SW480 (cell line): ENCODE measurements at places on chromosomes 16 and 17.

- no peak for DNase-seq
Measured at GRCh38 chr17:19717031-19717360, 612 bp upstream of the SLC47A2 start.

- DNase-seq, result no peak
Measured at GRCh38 chr16:85056211-85056748, 28.7 kb downstream of the KIAA0513 start.

DNA sequence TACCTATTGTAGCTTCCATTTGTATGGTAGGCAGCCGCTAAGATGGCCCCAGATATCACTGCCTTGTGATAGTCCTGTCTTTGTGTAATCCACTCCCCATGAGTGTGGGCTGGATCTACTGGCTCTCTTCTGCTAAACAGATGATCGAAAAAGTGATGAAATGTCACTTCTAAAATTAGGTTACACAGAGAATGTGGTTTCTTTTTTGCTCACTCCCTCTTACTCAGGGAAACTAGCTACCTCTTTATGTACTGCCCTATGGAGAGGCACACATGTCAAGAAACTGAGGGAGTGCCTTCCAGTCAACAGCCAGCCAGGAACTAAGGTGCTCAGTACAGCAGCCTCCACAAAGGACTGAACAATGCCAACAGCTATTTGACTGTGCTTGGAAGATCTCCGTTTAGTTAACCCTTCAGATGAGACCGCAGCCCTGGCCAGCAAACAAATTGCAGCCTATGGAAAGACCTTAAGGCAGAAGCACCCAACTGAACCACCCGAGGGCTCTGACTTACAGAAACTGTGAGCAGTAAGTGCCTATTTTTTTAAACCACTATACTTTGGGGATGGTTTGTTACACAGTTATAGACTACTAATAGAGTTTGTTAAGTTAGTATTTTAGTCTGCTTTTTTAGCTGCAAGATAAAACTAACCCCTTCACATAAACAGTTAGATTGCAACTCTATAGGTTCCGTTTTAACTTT, 113.2 kb upstream of the MAF start:
- no peak for DNase-seq

- DNase-seq, result no peak
Measured at GRCh38 chr16:28167221-28167620, 44.5 kb downstream of the XPO6 start.

DNA sequence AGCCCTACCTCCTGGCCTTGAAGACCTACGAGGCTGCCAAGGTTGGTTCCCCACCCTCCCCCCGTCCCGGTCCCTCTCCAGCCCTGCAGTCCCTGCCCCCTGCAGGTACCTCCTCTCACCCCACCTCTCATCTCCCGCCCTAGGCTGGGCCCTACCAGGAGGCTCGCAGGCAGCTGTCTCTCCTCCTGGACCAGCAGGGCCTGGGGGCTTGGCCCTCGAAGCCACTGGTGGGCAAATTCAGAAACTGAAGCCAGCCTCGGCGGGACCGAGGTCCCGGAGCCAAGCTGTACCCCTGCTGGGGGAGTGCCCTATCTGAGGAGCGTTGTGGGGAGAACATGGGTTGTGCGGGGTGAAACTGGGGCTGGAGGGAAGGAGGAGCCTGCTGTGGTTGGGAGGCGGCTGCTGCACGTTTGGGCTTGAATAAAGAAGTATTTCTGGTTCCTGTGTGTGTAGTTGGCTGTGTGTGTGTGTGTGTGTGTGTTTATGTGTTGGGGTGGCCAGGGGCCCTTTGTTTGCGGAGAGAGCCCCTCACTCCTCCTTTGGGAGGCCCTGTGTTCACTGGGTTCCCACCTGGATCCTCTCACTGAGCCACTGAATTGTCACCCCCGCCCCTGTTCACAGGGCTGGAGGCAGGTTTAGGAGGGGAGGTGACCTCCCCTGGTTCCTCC, 5.9 kb downstream of the ADAD2 start:
- no peak for DNase-seq

- no peak for DNase-seq
Measured at GRCh38 chr17:55340686-55341085, 75.9 kb downstream of the HLF start.

DNA sequence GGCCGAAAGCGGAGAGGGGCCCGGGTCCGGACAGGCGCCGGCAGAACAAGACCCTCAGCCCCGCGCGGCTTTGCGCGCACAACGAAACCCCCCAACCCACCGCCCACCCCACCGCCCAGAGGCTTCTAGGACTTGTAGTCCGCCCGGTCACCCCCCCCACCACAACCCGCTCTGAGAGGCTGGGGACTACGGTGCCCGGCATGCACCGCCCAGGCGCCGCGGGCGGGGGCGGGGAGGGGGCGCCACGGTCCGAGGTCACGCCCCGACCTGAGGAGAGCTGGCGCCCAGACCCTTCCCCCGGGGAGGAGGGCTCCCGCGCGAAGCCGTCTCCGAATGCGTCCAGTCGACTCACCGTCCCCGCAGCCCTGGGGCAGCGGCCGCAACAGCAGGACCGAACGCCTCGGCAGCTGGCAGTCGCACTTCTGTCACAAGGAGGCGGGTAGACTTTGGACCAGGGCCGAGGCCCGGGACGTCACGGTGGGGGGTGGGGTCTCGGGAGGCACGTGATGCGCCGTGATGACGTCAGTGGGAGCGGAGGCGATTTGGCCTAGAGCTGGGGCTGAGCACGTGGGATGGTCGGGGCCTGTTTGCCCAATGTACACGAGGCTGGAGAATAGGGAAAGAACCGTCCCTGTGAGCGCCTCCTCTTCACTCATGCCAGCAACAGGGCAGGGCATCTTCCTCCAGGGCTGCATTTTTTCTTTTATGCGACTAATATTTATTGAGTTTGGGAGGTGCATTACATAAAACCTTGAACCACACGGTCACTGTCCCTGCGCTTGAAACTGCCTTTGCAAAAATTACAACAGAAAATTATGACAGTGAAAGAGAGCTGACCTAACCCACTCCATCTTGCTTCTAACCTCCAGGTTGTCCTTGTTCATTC, at the start of gene CDIP1:
CDIP1 (minus strand) TSS at position 424 of the 886 bp plus-strand sequence. CDS start 24,643 bp downstream, outside the sequence.
- peak; percentile 55 for DNase-seq

- DNase-seq, result peak; percentile 80
Measured at GRCh38 chr16:49635009-49635350, 220.9 kb downstream of the ZNF423 start.

DNA sequence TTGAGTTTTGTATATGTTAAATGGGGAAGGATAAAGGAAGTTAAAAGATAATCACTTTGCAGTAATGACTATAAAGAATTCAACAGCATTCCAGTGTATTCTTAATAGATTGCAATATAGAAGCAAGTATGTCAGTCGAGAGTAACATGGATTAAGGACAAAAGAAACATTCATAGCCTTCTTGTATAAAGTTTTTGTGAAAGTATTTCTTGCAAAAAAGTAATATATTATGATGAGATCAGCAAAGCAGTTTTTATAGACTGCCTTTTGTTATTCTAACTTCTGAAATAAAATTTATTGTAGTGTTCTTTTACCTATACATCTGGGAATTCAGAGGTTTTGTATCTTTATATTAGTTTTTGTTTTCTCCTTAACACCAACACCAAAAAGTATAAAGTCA, 184.9 kb upstream of the RBL2 start:
- DNase-seq, result no peak

- peak; percentile 72 for DNase-seq
Measured at GRCh38 chr17:64155751-64156544, 26.0 kb upstream of the ERN1 start.

- no peak for DNase-seq
Measured at GRCh38 chr17:43758497-43759174, at the start of gene SOST. SOST (minus strand) TSS chr17:43758791; CDS start chr17:43758741, 50 bp downstream.

DNA sequence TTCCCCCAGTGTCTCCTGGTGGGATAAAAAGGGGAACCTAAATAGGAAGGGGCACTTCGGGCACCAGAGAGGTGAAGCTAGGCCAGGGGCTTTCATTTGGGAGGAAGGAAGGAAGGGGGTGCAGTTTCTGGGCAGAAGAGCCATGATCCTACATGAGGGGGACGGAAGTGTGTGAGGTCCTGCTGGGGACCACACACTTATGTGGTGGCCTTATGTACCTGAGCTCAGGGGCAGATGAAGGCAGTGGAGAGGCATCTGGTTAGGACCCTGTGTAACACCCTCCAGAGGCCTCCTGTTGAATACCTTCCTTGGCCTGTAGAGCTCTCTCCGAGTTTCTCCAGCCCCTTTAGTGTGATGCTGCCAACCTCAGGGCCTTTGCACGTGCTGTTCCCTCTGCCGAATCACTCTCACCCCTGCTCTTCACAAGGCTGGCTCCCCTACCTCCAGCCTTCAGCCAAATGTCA, 21.2 kb downstream of the IGFBP4 start:
- no peak for DNase-seq

- DNase-seq, result no peak
Measured at GRCh38 chr17:5975661-5976060, 94.5 kb upstream of the WSCD1 start.

- no peak for DNase-seq
Measured at GRCh38 chr16:88744577-88745521, 38.5 kb downstream of the CTU2 start.

- no peak for DNase-seq
Measured at GRCh38 chr17:39920218-39921210, 2.1 kb upstream of the GSDMB start.

DNA sequence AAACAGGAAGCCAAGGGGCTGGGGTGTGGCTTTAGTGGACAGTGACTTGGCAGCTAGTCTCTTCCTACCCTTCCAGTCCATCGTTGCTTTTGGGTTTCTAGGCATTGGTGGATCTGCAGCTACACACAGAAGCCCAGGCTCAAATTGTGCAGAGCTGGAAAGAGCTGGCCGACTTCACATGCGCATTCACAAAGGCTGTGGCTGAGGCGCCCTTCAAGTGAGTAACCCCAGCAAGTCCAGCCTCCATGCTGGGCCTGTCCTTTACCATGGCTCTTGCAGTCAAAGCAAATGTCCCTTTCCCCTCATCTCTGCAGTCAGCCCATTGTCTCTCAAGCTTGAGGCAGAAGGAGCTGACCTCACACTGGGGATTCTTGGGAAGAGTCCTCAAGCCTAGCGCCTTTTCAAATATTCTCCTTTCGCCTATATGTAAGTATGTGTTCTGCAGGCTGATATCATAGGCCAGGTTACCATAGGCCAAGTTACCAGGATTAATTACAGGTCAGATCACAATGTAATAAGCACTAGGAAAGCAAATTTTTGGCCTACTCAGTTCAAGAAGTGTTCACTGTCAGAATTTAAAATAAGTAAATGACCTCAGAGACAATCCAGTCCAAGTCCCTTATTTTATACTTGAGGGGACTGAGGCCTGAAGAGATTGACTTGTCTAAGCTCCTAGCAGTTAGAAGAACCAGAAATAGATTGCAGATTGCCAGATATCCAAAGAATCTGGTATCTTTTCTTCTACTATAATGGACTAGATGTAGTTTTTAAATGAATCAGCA, 6.5 kb downstream of the EME1 start:
- DNase-seq, result no peak

- no peak for DNase-seq
Measured at GRCh38 chr17:16371742-16372141, 9.1 kb upstream of the UBB start.

GRCh38 chr16:88003316-88003715, 52.1 kb downstream of the BANP start:
- no peak for DNase-seq

- DNase-seq, result no peak
Measured at GRCh38 chr16:85454171-85454872, 158.8 kb upstream of the GSE1 start.
